Liver (tissue), 10 donors: ENCODE measurements at places on chromosomes 4 and X.
A peak's percentile ranks its signal among the peaks of the same experiment; 100 is the strongest.

- no peak for DNase-seq
These were observed 48.6 kb upstream of the RASSF6 start for GRCh38 chr4:73668782-73669201.

GRCh38 chr4:152618971-152619370, 60.8 kb downstream of the TMEM154 start:
- DNase-seq, result no peak

DNA sequence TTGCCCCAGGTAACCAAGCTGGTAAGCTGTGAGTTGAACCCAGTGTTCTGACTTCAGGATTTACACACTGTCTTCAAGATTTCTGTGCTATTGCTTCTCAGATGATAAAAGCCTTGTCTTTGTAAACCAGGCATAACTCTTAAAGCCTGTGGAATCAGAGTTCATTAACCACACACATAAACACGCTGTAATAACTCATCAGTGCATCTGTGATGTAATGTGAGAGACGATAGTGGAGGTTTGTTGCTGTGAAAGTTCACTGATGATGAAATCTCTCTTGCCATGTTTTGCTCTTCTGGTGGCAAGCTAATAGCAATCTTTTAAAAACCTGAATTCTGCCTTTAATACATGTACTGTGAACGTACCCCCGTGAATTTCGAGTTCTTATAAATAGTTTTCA, 41.5 kb downstream of the CLCN4 start:
- no peak for DNase-seq

- no peak for DNase-seq
These were observed 70.8 kb downstream of the GAB1 start for GRCh38 chr4:143407474-143407873.

GRCh38 chrX:135346975-135347374, 37.7 kb downstream of the ETDC start:
- DNase-seq, result no peak

DNA sequence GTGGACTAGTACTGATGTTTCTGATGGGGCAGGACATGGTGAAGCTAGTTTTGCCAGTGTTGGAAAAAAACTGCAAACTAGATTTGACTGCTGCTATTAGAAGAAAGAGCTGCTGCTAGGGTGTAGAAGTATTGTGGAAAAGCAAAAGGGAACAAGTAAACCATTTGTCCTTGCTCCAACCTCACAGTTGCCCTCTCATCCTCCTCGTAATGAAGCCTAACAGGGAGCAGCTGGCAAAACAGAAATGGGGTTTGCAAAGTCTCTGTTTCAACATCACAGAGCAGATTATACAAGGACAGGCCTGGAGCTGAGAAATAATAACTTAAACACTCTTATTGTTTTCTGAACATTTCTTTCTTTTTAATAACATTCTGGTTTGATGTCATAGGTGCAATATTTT, 346.2 kb downstream of the MAGEB5 start:
- DNase-seq, result no peak

DNA sequence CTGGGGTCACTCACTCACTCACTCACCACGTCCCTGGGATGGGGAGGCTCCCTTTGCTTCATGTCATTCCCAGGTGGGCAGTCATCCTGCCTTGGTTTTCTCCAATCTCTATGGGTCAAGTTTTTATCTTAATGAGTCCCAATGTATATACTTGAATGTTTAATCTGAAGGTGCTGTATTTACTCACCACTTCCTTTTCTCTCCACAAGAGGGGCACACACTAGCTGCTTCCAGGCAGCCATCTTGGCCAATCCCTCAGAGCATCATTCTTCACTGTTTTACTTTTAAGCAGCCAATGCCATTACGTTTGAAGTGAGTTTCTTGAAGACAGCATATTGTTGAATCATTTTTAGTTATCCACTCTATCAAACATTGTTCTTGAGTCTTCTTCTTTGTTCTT, 153.4 kb upstream of the ARSJ start:
- no peak for DNase-seq

DNA sequence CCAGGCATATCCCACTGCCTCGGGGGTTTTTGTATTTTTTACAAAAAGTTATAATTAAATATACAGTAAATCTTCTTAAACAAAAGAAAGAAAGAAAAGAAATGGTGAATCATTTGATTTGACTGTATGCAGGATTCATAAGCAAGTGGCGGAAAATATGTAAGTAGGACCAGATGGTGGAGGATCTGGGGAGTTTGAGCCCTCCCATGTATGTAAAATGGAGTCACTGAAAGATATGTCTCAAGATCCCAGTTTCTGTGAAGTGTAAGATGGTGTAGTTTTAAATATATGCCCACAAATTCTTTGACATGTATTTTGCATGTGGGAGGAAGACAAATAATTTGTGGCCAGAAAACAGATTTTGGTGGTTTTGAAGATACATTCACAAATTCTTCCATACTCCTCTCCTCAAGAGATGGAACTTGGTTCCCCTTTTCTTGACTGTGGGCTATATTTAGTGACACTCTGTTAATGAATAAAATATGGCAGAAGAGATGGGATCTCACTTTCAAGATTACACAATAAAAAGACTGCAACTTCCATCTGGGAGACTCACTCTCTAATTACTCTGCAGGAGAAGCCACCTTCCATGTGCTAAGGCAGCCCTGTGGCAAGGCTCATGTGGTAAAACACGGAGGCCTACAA, 133.6 kb upstream of the S100G start:
- no peak for DNase-seq

DNA sequence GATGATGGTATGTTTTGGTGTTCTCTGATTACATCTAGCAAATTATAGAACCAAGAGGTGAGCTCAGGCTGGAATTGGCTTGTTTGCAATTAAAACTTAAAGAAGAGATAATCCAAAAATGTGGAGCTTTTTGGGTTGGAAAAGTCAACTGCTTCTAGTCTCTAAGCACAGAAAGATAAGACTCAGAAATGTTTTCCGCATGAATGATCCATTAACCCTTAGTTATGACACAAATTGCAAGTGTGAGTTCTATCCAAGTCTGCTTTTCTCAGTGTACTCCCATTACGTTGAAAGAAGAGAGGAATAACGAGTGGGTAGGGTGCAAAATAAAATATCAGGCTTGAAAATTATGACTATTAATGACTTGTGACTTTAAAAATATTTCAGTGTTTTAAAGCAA, 38.5 kb downstream of the HPGD start:
- no peak for DNase-seq

- DNase-seq, result no peak
These were observed 857.2 kb upstream of the INTU start for GRCh38 chr4:126775485-126776106.

DNA sequence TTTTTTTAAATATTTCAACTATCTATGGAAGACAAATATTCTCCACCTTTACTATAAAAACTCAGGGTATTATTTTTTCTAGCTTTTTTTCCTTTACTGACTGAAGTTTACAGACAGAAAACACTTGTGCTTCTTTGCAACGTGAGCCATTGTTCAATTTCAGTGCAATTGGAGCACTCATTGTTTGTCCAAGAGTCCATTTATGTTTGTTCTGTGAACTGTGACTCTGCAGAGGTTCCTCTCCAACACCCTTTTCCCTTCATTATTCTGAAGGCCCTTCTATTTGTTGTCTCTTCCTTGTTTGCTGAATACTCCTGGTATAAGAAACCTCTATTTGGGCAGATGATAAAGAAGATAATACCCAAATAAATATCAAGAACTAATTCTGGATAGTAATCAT, 37.4 kb downstream of the DAPP1 start:
- no peak for DNase-seq

- DNase-seq, result no peak
These were observed 7.4 kb downstream of the C4orf50 start for GRCh38 chr4:6010789-6011188.

GRCh38 chrX:152866386-152866785, 31.5 kb upstream of the ZNF185 start:
- DNase-seq, result no peak

- no peak for DNase-seq
These were observed 60.0 kb downstream of the TIGD2 start for GRCh38 chr4:89171176-89171805.

DNA sequence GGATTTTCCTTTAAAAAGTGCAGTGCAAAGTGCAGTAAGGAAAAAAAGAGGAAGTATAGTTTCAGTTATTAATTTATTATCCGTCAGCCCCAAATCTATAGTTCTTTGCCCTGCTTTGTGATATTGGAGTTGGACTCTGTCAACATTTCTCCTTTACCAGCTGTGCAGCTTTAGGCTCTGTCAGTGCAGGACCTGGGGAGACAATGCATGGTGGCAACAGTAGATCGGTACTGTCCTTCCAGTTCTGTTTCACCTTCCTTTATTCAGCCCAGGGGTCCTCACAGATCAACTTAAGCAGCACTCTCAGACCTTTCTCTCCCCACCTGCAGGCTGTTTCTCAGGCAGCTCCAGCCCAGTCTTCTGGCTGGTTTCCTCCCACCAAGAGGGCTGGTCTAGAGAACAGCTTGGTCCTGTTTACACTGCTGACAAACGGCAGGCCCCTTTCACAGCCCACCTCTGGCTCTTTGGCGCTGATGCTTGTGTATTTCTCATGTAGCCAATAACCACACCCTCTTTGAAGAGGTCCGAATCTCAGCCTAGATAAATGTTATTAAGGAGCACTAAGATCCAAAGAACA, 71.6 kb downstream of the MCUB start:
- no peak for DNase-seq

- no peak for DNase-seq
These were observed 19.9 kb downstream of the PHKA1 start for GRCh38 chrX:72694170-72694569.

DNA sequence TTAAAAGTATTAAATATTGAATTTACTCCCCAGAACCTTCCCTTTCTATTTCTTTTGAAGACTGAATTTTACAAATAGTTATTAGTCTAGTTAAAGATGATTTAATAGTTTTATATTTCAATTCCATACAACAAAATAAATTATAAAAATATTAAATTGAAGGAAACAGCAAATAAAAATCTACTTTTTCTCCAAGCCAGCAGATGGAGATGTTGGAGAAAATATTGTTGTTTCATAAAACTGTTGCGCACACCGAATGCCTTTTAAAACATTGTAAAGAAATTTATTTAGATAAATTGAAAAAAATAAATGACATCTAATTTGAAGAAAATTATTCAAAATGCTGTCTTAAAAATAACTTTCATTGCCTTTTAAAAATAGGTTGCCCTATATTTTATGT, 5.5 kb downstream of the GRIA2 start:
- DNase-seq, result no peak

GRCh38 chrX:40651620-40652223, 4.4 kb upstream of the CXorf38 start:
- DNase-seq, result peak; percentile 76

DNA sequence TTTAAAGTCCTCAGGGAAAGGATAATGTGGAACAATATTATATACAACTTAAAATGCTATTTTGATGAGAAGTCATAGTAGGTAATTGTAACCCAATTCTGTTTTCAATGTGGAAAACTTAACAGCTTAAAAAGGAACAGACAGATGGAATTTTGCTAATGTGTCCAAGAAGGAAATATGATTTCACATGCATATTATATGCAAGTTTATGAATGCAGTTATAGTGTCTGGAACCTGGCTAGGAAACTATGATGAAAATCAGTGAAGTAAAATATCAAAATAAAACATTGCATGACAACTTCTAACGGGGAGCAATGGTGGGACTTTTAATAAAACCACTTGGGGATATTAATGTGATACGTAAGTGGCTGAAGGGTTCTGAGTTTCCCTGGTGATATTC, 152.6 kb upstream of the HAND2 start:
- no peak for DNase-seq

DNA sequence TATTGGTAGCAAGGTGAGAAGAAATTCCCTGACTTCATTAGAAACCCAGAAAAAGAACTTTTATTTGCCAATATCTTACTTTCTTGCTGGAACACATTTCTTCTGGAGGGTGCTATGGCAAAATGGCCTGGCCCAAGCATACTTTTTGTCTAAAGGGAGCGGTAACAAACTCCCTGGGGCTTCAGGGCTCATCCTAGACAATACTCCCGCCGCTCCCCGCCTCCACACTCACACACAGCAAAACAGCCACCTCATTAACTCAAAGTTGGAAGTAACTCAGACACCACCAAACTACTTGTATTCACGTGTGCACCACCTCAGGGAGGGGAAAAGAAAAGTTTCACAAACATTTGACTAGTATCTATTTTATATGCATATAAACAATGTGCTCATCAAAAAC, 75.7 kb downstream of the IGSF1 start:
- no peak for DNase-seq

- DNase-seq, result no peak
These were observed 20.4 kb upstream of the NPY2R start for GRCh38 chr4:155187989-155188388.

- DNase-seq, result no peak
These were observed 13.8 kb downstream of the NEXMIF start for GRCh38 chrX:74911494-74911893.

DNA sequence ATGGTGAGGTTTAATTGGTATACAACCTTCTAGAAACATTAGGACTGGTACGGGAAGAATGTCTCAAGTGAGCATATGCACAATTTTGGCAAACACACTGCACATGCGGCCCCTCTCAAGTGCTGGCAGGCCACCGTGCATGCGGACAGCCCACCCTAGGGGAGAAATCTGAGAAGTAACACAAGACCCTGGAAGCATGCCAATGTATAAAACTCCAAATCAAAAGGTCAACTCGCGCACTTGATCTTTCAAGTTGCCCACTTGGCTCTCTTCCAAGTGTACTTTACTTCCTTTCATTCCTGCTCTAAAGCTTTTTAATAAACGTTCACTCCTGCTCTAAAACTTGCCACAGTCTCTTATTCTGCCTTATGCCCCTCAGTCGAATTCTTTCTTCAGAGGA, 488.3 kb downstream of the CFAP47 start:
- DNase-seq, result no peak

DNA sequence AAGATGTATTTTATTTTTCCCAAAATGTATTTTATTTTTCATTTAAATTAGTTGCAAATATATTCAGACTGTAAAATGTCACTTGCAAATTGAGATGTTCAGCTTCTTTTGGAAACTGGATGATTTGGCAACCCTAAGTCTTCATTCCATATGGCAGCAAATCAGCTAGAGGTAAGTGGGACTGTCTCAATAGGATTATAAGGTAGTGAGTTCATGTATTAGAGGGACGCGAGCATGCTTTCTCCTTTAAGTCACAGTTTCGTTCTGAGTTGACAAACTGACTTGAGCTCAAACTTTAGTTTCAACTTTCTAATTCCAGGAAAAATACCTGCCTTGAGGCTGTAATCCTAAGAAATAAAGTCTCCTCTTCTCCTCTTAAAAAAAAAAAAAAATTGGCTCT, 44.2 kb upstream of the TMEM131L start:
- no peak for DNase-seq

DNA sequence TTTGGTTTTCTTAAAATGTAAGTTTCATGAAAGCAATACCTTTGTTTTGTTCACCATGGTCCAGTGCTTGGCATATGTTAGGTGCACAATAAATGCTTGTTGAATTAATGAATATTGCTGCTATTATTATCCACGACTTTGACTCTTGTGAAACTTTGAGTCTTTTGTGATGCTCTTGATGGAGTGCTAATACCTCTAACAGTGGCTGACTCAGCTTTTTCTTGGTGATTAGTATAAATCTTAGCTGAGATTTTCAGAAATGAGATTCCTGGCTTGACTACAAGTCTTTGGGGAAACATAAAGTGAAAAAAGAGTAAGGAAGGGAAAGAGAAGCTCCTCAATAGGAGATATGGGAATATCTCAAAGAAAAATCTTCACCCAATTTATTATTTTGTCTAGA, 375.2 kb upstream of the RPS6KA3 start:
- no peak for DNase-seq

- DNase-seq, result no peak
These were observed 3.5 kb upstream of the FGFR3 start for GRCh38 chr4:1789552-1789951.

GRCh38 chrX:102067966-102068723, 57.3 kb upstream of the TCEAL2 start:
- DNase-seq, result no peak
